ENCODE measurements at places on chromosomes 3 and 15.

- H3K27ac ChIP-seq, result no peak overlapping the region
- DNase-seq, result no peak
- H3K4me3 ChIP-seq, result no peak overlapping the region
- no peaks in the 10 kb centered on the region for H3K36me3 ChIP-seq
These were observed 332.7 kb upstream of the SLCO3A1 start for GRCh38 chr15:91520850-91521249.

DNA sequence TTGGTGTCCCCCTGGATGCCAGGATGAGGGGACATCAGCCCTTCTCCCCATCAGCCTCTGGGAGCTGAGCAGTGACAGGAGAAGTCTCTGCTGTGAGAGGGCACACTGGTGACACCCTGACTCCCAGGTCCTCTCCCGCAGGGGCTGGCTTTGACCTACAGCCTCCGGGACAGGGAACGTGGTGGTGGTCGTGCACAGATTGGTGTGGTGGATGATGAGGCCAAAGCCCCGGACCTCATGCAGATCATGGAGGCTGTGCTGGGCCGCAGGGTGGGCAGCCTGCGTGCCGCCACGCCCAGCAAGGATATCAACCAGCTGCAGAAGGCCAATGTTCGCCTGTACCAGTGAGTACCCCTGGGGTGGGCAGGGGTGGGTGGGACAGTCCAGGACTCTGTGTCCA lies 6.8 kb downstream of the VILL start:
- DNase-seq, result no peak
- H3K36me3 ChIP-seq, result peaks cover 39% of the 10 kb centered on the region
- peaks cover 52% of the 10 kb centered on the region for H3K4me1 ChIP-seq
- peak overlapping the region; percentile 55 for H3K27ac ChIP-seq
- no peak overlapping the region for H3K4me3 ChIP-seq

GRCh38 chr3:175695251-175695650 lies 836.1 kb downstream of the NAALADL2 start:
- H3K27me3 ChIP-seq, result no peaks in the 10 kb centered on the region
- no peak overlapping the region for H3K27ac ChIP-seq
- DNase-seq, result no peak
- H3K36me3 ChIP-seq, result no peaks in the 10 kb centered on the region
- H3K4me3 ChIP-seq, result no peak overlapping the region

DNA sequence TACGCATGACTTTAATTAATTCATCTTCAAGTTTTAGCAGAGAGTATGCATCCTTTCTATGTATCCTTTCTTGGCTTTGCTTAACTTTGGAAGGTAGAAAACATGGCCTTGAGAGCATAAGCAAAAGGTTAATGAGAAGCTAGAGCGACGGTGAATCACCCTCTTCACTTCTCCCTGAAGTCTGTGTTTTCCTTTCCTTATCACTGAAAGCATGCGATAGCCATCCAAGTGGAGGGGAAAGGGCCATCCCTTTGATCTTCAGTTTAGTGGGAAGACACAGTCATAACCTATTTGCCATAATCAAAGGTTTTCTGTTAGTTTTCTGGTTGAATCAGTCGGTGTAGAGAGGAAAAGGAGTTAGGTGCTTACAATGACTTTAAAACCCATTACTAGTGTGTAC lies 354.0 kb upstream of the ROBO2 start:
- no peak overlapping the region for H3K27ac ChIP-seq
- no peak for DNase-seq
- H3K4me3 ChIP-seq, result no peak overlapping the region
- no peaks in the 10 kb centered on the region for H3K36me3 ChIP-seq
- no peaks in the 10 kb centered on the region for H3K4me1 ChIP-seq

- no peak overlapping the region for H3K27ac ChIP-seq
- no peaks in the 10 kb centered on the region for H3K27me3 ChIP-seq
- H3K4me1 ChIP-seq, result no peaks in the 10 kb centered on the region
- no peaks in the 10 kb centered on the region for H3K36me3 ChIP-seq
These were observed 217.5 kb downstream of the RAP2B start for GRCh38 chr3:153379516-153379915.

DNA sequence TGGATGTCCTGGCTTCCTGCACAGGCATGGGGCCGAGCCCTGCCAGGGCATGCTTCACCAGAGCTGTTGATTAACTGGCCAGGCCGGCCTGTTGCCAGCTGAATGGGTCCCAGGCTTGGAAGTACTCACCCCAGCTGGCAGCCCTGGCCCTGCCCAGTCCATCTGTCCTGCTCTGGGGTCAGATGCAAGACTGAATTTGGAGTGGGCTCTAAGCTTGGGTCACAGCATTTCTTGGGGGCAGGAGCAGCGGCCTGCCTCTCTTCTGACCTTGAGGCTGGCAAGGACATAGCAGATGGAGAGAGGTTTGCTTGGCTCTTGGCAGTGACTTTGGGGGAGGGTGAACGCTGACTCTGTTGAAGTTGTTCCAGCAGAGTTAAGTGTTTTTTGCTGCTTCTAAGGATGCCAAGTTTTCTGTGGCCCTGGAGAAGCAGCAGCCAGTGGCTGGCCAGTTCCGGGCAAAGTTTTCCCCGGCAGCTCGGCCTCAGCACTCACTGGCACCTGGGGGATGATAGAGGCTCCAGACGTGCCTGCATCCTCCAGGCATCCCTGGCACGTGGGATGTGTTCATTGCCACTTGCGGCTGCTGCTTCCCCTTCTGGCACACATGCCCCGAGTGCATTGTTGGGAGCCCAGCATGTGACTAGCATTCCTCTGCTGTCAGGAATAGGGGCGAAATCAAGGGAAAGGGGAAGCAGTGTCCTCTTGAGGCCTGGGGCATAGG lies 22.9 kb downstream of the PDIA5 start:
- H3K27ac ChIP-seq, result no peak overlapping the region
- H3K4me3 ChIP-seq, result no peak overlapping the region
- H3K27me3 ChIP-seq, result no peaks in the 10 kb centered on the region
- H3K36me3 ChIP-seq, result peaks cover 27% of the 10 kb centered on the region
- peaks cover 28% of the 10 kb centered on the region for H3K4me1 ChIP-seq

- peak overlapping the region; percentile 56 for H3K27ac ChIP-seq
- peak; percentile 60 for DNase-seq
- H3K27me3 ChIP-seq, result peaks cover 4% of the 10 kb centered on the region
- H3K4me3 ChIP-seq, result no peak overlapping the region
These were observed 39.2 kb upstream of the SEMA4B start for GRCh38 chr15:90161950-90162361.

DNA sequence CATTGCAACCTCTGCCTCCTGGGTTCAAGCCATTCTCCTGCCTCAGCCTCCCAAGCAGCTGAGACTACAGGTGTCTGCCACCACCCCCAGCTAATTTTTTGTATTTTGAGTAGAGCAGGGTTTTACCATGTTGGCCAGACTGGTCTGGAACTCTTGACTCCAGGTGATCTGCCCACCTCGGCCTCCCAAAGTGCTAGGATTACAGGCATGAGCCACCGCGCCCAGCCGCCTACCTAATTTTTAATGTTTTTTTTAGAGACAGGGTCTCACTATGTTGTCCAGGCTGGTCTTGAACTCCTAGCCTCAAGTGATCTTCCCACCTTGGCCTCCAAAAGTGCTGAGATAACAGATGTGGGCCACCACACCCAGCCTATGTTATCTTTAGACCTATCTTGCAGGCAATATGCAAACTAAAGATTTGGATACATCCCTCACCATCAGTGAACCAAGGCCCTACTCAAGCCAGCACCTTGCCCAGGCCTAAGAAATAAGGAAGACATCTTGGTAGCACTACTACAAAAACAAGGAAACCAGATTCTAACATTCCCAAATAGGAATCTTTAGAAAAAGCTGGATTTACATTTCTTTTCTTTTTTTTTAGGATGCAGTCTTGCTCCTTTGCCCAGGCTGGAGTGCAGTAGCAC lies 6.3 kb upstream of the GMPPB start:
- no peaks in the 10 kb centered on the region for H3K4me1 ChIP-seq
- H3K36me3 ChIP-seq, result peaks cover 19% of the 10 kb centered on the region
- no peaks in the 10 kb centered on the region for H3K27me3 ChIP-seq
- H3K27ac ChIP-seq, result no peak overlapping the region
- no peak overlapping the region for H3K4me3 ChIP-seq
- no peak for DNase-seq

DNA sequence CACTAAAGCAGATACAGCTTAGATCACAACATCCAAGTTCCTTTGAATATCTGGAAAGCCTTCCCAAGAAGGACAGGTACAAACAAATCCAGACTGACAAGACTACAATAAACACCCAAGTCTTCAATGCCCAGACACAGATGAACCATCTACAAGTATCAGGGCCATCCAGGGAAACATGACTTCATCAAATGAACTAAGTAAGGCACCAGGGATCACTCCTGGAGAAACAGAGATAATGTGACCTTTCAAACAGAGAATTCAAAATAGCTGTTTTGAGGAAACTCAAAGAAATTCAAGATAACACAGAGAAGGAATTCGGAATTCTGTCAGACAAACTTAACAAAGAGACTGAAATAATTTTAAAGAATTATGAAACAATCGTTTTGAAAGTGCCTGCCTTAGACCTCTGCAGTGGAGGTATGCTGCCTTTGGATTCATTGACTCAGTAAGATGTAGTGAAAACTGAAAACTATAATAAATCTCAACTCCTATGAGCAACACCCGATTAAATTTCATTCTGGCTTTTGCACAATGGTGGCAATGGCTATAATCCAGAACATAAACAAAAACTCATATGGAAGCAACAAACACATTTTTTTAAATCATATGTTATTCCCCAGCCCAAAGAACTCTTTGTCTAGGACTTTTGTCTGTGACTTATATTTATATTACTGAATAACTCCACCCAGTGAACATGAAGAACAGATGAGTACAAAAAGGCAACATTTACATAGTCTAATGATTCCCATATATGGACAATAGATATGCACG lies 12.6 kb upstream of the COL8A1 start:
- H3K4me1 ChIP-seq, result peaks cover 2% of the 10 kb centered on the region
- no peaks in the 10 kb centered on the region for H3K27me3 ChIP-seq
- H3K27ac ChIP-seq, result no peak overlapping the region
- H3K4me3 ChIP-seq, result no peak overlapping the region
- no peak for DNase-seq

GRCh38 chr3:133038731-133039375 lies 662 bp downstream of the TMEM108 start:
- H3K27me3 ChIP-seq, result peaks cover 38% of the 10 kb centered on the region
- DNase-seq, result no peak
- peak overlapping the region; percentile 29 for H3K4me3 ChIP-seq
- H3K4me1 ChIP-seq, result no peaks in the 10 kb centered on the region
- H3K36me3 ChIP-seq, result no peaks in the 10 kb centered on the region
- no peak overlapping the region for H3K27ac ChIP-seq

- H3K27me3 ChIP-seq, result peaks cover 3% of the 10 kb centered on the region
- no peak overlapping the region for H3K27ac ChIP-seq
- no peak for DNase-seq
- H3K4me1 ChIP-seq, result peaks cover 22% of the 10 kb centered on the region
- H3K36me3 ChIP-seq, result no peaks in the 10 kb centered on the region
These were observed 30.8 kb downstream of the MUC20 start for GRCh38 chr3:195751560-195751959.

DNA sequence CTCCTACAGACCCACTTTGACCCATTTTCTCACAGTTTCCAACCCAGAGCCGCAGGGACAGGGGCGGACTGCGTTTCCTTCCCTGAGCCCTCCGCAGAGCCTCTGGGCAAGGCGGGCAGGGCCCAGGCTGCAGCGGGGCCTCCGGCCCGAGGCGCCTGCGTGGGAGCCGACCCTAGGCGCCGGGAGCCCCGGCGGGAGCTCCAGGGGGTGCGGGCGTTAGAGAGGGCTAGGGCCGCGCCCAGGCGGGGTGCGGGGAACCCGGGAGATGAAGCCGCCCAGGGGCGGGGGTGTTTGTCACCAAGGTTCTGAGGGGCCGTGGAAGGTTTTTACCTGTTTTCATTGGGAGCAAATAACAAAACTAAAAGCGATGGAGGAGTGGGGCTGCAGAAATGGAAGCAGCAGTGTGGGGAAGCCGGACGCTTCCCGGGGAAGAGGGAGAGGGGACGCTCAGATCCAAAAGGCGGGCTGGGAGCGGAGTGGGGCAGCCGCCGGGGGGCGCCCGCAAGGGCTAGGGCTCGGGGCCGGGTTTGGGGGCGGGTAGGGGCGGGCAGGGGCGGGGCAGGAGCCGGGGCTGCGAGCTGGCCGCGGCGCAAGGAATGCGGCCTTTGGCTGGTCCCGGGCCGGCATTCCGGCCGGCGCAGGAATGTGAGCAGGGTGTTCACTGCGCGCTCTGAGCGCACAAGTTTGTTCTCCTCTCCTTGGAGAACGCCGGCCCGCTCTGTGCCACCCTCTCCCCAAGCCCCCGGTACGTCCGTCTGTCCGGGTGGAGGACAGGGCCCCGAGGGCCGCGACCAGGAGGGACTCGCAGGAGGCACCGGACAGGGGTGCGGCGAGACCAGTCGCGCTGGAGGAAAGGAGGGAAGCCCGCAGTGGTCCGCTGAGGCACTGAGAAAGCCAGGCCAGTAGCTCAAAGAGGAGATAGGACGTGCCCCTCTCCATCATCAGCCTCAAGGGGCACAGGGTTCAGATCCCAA lies 61.1 kb downstream of the AMOTL2 start:
- H3K36me3 ChIP-seq, result no peaks in the 10 kb centered on the region
- DNase-seq, result no peak
- H3K4me1 ChIP-seq, result peaks cover 2% of the 10 kb centered on the region
- no peak overlapping the region for H3K27ac ChIP-seq

- peak; percentile 66 for DNase-seq
- peaks cover 66% of the 10 kb centered on the region for H3K36me3 ChIP-seq
- H3K27me3 ChIP-seq, result no peaks in the 10 kb centered on the region
- H3K4me1 ChIP-seq, result peaks cover 42% of the 10 kb centered on the region
- peak overlapping the region; percentile 96 for H3K4me3 ChIP-seq
- H3K27ac ChIP-seq, result peak overlapping the region; percentile 92
These were observed 2.6 kb downstream of the BHLHE40 start for GRCh38 chr3:4981665-4982494.

DNA sequence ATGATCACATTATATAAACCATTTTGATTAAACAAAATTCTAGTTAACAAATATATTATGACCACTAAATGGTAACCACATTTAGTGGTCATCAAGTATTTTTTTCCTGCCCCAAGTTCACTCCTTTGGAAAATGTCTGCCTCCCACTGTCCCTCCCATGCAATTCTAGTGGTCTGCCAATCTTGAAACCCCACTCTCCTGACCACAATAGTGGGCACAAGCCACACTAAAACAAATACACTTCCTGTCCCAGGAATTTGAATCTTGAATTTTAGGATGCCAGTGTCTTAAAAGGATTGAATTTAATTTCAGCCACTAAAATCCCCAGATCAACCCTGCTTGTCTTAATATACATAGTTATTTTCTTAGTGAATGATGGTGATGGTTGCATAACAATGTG lies 14.0 kb upstream of the GPR156 start:
- no peak for DNase-seq
- H3K27ac ChIP-seq, result no peak overlapping the region
- no peaks in the 10 kb centered on the region for H3K4me1 ChIP-seq
- peaks cover 16% of the 10 kb centered on the region for H3K27me3 ChIP-seq

DNA sequence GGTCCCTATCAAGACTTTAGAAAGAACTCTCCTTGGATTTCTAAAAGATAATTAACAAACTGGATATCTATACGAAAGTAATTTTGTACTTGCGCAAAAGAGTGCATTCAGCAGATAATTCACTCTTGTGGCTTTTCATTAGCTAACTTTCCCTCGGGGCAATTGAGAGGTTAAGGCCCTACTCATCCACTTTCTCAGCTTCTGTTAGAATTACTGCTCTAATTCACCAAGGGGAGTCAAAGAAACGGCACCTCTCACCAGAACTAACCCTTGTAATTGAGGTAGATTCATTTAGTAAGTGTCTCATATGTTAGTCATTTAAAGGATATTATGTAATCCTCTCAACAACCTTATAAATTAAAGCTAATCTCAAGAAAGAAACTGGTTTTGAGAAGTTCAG lies 22.5 kb upstream of the MB21D2 start:
- H3K27me3 ChIP-seq, result peaks cover 8% of the 10 kb centered on the region
- peaks cover 4% of the 10 kb centered on the region for H3K4me1 ChIP-seq
- DNase-seq, result no peak
- no peak overlapping the region for H3K4me3 ChIP-seq
- H3K36me3 ChIP-seq, result peaks cover 2% of the 10 kb centered on the region
